Stimulated activated CD4-positive, alpha-beta T cell treated with anti-CD3 and anti-CD28 coated beads, TNF-alpha, amount 100 ng/mL, for 4 hours (primary cell): ENCODE measurements at places on chromosomes 7 and 10.

GRCh38 chr7:155870334-155871180 is 58.3 kb upstream of the SHH start:
- DNase-seq = no peak

GRCh38 chr10:110434489-110435096 is 63.1 kb upstream of the DUSP5 start:
- DNase-seq = no peak

DNA sequence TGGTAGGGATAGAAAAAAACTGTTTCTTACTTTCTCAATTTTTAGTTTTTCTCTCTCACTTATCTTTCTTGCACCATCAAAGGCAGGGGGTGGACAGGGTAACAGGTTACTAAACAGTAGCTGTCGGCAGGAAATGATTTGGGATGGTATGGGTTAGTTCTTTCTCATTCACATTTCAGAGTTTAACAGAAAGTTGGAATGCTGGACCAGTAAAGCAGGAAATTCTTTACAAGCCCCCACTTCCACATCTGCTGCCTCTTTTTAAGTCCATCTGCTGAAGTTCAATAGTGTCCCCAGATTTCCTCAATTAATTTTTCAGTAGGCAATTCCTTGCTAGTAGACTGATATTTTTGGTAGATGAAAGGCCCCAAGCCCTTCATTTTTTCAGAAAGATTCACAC is 23.3 kb downstream of the TWIST1 start:
- DNase-seq = no peak

DNA sequence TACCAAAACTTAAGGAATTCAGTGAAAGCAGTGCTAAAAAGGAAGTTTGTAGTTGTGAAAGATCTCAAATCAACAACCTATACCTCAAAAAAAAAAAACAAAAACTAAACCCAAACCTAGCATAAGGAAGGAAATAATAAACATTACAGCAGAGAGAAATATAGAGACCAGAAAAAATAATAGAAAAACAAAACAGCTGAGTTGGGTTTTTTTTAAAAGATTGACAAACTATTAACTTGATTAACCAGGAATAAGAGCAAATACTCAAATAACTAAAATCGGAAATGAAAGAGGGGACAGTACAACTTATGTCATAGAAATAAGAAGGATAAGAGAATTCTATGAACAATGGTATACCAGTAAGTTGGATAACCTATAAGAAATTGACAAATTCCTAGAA is 6.7 kb downstream of the ECD start:
- no peak for DNase-seq

GRCh38 chr10:71712572-71713134 is 6.9 kb downstream of the C10orf105 start:
- DNase-seq = no peak

- no peak for DNase-seq
Observed at GRCh38 chr10:63935705-63936104, 414.5 kb downstream of the REEP3 start.

- DNase-seq = no peak
Observed at GRCh38 chr7:45655539-45655938, 81.4 kb downstream of the ADCY1 start.

DNA sequence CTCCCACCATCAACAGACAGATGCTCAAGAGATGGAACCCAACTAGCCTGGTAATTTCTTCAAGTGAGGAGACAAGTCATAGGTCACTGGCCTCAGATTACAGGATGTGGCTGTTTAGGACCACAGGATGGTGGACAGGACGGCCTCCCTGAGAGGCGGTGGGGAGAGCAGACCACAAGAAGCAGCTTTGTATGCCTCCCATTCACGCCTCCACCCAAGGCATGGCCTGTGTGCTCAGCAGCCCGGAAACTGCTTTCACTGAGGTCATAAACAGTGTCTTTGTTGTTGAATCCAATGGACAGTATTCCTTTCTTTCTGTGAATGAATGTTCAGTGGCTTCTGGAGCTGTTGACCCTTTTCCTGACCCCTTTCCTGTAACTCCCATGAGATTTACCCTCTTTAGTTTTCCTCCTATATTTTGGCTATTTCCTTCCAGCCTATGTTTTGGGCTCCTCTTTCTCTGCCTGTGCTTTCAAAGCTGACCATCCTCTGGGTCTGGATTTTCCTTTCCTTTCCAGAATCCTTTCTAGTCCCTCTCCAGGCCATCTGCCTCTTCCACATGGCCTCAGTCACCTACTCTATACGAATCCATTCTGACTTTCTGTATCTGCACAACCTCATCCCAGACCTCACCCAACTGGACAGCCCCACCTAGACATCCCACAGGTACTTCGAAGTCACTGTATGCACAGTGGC is 32.4 kb upstream of the INPP5F start:
- DNase-seq = no peak

DNA sequence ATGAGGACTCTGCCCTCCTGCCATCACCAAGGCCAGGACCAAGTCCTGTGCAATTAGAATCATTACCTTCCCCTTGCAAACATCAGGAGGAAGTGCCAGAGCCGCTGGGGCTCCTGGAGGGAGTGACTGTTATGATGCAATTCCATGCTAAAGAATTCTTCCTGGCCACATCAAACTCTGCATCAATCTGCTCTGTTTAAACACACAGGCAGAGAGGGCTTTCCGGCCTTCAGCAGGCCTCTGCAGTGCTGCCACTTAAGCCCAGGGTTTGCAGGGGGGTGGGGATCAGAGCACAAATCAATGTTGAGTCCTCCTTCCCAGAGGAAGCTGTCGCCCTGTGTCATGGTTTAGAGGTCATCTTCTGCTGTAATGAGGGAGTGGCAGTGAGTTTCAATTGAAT is 58.1 kb downstream of the CTBP2 start:
- no peak for DNase-seq

DNA sequence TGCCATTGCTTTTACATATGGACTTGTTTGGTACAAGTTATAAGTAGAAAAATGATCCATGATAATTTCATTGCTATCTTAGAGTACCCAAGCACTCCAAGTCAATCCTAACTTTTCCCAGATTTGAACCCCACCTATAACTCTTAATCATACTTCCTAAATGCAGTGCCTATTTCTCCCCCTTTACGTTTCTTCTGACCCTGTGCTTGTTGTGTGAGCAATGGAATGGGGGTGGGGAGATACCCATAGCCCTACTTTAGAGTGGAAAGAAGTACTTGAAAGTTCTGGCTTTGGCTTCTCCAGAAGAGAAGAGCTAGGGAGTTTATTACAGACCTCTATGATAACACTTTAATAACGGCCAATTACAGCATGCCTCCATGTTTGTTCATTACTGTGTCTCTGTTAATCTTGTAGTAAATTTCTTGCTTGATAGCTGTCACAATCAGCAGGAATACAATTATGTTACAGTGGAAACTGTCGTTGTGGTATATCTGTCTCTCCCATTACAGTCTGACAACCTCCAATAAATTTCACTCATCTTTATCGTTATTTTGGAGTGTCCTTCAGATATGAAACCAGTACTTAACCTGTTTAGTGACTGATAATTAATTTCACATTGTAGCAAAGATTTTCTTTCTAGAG is 34.0 kb downstream of the CNPY1 start:
- no peak for DNase-seq

GRCh38 chr7:85426487-85426960 is 239.7 kb upstream of the SEMA3D start:
- DNase-seq = no peak

- no peak for DNase-seq
Observed at GRCh38 chr10:98186681-98187080, 52.2 kb downstream of the R3HCC1L start.

DNA sequence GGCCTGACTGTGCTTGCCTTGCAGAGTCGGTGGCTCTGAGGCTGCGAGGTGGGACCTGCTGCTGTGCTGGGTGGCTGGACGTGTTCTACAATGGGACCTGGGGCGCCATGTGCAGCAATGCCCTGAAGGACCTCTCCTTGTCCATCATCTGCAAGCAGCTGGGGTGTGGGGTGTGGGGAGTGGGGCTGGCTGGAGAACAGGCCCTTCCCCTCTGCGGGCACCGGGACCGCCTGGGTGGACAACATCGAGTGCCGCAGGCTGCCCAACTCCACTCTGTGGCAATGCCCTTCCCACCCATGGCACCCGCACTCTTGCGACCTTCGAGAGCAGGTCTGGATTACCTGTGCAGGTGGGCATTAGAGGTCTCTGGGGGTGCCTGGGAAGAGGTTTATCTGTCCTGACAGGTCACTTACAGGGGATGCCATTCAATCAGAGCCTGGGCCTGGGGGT is 10.9 kb downstream of the SCART1 start:
- no peak for DNase-seq

DNA sequence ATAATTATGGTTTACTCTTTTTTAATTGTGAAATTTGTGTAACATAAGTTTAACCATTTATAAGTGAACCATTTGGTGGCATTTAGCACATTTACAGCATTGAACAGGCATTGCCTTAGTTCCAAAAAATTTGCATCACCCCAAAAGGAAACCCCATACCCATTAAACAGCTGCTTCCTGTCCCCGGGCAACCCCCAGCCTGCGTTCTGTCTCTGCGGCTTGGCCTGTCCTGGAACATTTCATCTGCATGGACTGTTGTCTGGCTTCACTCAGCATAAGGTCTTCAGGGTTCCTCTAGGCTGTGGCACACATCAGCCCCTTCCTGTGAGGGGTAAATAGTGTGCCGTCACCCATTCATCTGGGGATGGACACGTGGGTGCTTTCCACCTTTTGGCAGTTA is 6.9 kb downstream of the RET start:
- DNase-seq = no peak

- no peak for DNase-seq
Observed at GRCh38 chr7:95027234-95027872, 120.0 kb downstream of the PPP1R9A start.

GRCh38 chr10:108567899-108568752 is 1355.2 kb downstream of the XPNPEP1 start:
- DNase-seq = no peak

- DNase-seq = no peak
Observed at GRCh38 chr7:96331233-96331632, 9.3 kb upstream of the SLC25A13 start.

DNA sequence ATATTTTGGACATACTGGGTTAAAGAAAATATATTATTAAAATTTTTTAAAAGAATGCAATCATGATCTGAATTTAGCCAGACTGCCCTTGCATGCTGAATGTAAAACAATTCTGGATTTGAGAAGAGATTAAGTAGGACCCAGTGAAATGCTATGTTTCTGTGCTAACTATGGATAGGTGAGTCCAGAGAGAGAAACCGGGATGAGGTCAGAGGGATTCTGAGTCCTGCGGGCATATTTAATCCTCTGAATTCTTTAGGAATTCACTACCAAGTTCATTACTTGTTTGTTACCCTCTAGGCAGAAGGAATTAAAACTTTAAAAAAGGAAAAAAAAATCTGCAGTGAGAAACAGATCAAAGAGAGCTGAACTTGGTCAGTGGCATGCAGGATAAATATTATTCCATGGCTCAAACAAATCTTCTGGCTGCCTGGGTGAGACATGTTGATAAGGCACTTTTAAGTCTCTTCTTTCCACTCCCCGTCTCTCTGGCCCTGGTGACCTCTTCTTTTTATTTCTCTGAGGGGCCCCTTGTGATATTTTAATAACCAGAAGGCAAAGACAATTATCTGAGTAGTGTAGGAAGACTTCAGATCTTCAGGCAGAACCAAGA is 50.2 kb upstream of the LYZL1 start:
- no peak for DNase-seq

DNA sequence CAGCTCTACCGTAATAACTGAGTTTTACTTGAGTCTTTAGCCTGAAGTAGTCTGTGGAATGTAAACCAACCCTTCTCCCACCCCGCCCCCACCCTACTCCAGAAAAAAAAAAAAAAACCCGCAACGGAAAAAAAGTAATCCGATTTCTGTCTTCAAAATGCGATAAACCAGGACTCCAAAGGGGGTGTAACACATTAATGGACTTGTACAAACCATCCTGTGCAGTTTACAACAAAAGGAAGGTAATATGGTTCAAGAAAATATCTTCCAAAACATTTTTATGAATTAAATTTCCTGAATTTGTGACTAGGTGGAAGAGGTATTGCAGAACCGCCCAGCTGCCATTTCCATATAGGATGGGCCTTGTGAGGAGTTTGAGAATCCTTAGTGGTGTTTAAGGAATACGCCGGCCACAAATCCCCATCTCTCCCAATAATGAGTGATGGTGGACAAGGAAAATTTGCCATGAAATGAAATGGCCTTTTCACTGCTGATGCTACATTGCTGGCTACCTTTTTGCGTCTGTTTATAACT is 10.6 kb downstream of the SKIDA1 start:
- no peak for DNase-seq

- DNase-seq = no peak
Observed at GRCh38 chr7:33261585-33261984, 132.2 kb downstream of the BBS9 start.
